ENCODE measurements at places on chromosomes 3 and 15. TPM values are rescaled to one million over a fixed set of nuclear protein-coding genes. Genes with fewer than 3 reads are reported as not detected.

SPESP1 gene
- total RNA-seq = 7.8 TPM

CAMKV gene
- total RNA-seq = not detected

PRR20G gene
- total RNA-seq = not detected

PPP1R14D gene
- total RNA-seq = not detected

MORC1 gene
- total RNA-seq = not detected

C15orf62 gene
- total RNA-seq = 0.15 TPM

DISP2 gene
- 2.2 TPM for total RNA-seq

FAM81A gene
- total RNA-seq = 0.33 TPM

IL12A gene
- 7.4 TPM for total RNA-seq

CCNL1 gene
- 122 TPM for total RNA-seq

SMAD6 gene
- total RNA-seq = 16.6 TPM

PCOLCE2 gene
- 98.7 TPM for total RNA-seq

SPTBN5 gene
- total RNA-seq = 0.29 TPM

CTXN2 gene
- total RNA-seq = not detected

P2RY1 gene
- 4.0 TPM for total RNA-seq

PCCB gene
- total RNA-seq = 70.3 TPM

IREB2 gene
- 34.2 TPM for total RNA-seq

ATP13A3 gene
- 419 TPM for total RNA-seq

DPH6 gene
- 20.9 TPM for total RNA-seq

AMOTL2 gene
- 77.1 TPM for total RNA-seq

FETUB gene
- not detected for total RNA-seq

CCR8 gene
- total RNA-seq = not detected

CLCN2 gene
- 6.9 TPM for total RNA-seq

LOXL1 gene
- total RNA-seq = 287 TPM

TRH gene
- not detected for total RNA-seq

CD200R1 gene
- total RNA-seq = not detected

ABCF3 gene
- total RNA-seq = 89.0 TPM

MEGF11 gene
- not detected for total RNA-seq

CPNE9 gene
- not detected for total RNA-seq

Data from smooth muscle cell of trachea (primary cell).